Right cardiac atrium (tissue), 5 donors: ENCODE measurements at places on chromosomes 16 and 17. TPM values are rescaled to one million over a fixed set of nuclear protein-coding genes. Genes with fewer than 3 reads are reported as not detected.

Gene ASPHD1
- 0.24 TPM for total RNA-seq

Gene KRT39
- total RNA-seq: not detected

Gene DNAJA3
- 46.2 TPM for total RNA-seq

Gene SLC16A5
- 20.1 TPM for total RNA-seq

Gene RUNDC3A
- 2.1 TPM for total RNA-seq

Gene EXOSC6
- 14.6 TPM for total RNA-seq

Gene KRTAP3-2
- total RNA-seq: not detected

Gene NAGS
- total RNA-seq: 4.0 TPM

GRCh38 chr16:50124769-50125168, 28.3 kb upstream of the TENT4B start:
- no peak for DNase-seq

- no peak for DNase-seq
These were observed 37.4 kb downstream of the CDH13 start for GRCh38 chr16:82664181-82664580.

- peak; percentile 14 for DNase-seq
These were observed 6.8 kb downstream of the RAB40B start for GRCh38 chr17:82691714-82692113.

- DNase-seq: no peak
These were observed 62.1 kb downstream of the EPN2 start for GRCh38 chr17:19299214-19299747.

- DNase-seq: no peak
These were observed 50.6 kb upstream of the TANGO6 start for GRCh38 chr16:68792465-68793324.

DNA sequence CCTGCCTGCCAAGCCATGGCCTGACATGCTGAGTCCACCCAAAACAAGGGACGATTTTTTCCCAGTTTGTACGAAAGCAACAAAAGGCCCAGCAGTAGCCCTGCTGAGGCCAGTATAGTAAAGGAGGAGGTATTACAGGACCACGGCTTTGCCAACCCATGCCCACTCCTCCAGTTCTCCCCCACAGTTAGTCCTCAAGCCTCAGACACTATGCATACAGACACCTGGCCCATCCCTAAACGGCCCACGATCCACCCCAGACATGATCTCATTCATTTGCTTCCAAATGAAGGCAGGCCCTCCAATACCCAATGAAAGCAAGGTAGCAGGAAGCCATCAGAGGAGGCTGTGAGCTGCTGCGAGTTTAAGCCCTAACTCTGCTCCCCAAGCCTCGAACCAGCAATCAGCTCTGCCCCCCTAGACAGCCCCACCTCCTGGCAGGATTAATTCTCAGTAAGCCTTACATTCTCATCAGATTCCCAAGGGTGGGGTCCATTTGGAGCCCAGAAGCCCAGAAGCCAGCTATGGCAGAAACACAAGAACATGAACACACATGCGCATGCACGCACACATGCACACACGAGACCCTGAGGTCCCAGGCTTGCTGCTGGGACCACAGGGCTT, 4.9 kb downstream of the HDAC5 start:
- DNase-seq: no peak

GRCh38 chr16:75147968-75148310, 385 bp upstream of the ZFP1 start:
- no peak for DNase-seq

GRCh38 chr16:8107296-8107695, 483.0 kb downstream of the TMEM114 start:
- no peak for DNase-seq

DNA sequence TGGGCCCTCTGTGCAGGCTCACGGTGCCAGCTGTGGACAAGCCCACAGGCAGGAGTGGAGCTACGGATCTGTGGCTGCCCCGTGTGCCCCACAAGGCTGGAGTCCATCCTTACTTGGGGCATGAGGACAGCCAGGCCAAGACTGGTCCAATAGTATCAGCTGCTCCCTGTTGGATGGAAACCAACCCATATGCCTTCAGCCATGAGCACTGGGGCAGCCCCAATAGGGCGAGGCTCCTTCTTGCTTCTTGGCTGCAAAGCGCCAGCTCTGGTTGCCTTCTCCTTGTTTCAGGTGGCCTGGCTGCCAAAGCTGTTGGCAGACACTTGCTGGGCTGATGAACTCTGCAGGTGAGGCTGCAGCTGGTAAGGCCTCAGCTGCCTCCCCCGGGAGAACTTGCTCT, 188.0 kb downstream of the ENGASE start:
- no peak for DNase-seq

GRCh38 chr17:82014432-82014831, 8.2 kb downstream of the CENPX start:
- DNase-seq: no peak

- peak; percentile 94 for DNase-seq
These were observed 12.1 kb downstream of the HSD3B7 start for GRCh38 chr16:30996985-30997724.

DNA sequence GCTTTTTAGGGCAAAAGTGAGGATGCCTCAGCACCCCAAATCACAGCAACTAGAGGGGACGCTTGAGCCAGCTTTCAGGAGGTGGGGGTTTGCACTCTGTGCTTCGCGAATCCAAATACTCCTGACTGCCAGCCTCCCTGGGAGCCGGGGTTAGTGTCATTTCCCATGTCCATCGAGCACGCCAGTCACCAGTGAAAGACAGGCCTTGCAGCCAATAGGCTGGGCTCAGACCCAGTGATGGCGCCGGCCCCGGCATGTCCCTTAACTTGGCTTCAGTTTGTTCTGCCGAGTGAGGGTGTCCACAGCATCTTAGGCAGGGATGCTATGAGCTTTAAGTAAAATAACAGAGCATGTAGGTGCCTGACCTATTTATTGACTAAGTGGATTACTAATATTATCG, 50.9 kb upstream of the CDC42EP4 start:
- DNase-seq: peak; percentile 38

GRCh38 chr16:85461814-85462713, 151.1 kb upstream of the GSE1 start:
- DNase-seq: peak; percentile 59

DNA sequence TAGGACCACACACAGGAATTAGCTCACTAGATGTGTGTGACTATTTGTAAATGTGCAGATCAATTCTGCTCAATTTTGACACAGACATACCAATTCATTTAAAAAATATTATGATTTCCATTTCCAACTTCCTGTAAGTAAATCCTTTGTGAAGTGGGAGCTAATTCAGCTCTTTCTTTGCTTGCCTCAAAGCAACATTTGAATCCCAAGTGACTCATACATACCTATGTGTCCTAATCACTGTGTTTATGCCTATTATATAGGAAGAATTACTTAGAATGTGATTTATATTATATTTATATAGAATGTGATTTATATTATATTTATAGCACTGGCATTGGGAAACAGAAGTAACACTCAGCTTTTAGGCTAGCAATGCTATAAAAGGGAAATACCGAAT, 195.9 kb upstream of the C17orf78 start:
- no peak for DNase-seq

DNA sequence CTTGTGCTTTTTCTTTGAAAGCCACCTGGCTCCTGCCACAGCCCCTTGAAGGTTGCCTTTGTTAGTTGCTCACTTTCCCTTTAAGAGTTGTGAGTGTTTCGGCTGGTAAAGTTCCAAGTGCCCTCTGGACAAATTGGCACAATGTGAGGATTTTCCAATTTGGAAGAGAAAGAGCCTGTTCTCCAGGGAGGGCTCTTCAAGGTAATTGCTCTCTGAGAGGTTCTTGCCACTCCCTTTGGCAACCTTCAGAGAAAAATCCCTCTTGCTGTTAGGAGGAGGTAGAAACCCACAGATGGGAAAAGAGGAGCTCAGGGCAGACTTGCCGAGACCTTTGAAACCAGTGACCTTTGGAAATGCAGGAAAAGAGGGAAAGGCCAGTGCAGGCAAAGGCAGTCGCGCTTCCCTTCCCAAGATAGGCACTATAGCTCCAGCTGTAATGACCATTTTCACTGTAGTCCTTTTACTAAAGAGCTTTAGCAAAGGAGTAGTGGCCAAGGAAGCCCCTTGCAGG, 49.0 kb upstream of the AKAP1 start:
- DNase-seq: no peak

DNA sequence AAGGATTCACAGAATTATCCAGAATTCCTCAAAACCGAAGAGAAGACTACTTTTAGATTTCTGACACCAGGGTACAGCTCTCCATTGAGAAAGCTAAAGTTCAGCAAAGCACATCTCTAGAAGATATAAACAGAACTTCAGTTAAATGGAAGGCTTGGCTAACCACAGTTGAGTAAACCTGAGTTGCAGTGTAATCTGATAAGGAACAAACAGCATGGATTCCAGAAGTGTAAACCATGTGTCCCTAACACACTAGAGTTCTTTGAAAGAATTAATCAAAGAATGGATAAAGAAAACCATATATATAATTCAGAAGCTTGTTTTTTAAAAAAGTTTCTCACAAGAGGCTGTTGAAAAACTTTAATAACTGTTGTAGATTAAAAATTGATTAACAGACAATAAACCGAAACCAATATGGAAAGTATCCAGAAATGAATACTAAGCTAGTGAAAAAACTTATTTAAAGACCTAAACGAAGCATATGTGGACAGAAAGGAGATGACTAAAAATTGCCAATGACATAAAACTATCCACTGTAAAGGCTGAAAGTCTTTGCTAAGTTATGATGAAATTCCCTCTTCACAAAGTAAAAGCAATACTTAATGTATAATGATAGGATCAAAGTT, 4.3 kb downstream of the RNF43 start:
- DNase-seq: no peak

- no peak for DNase-seq
These were observed 38.7 kb downstream of the NLRC5 start for GRCh38 chr16:57028086-57028485.

- DNase-seq: peak; percentile 23
These were observed 116.4 kb upstream of the ZNF750 start for GRCh38 chr17:82956146-82956725.

DNA sequence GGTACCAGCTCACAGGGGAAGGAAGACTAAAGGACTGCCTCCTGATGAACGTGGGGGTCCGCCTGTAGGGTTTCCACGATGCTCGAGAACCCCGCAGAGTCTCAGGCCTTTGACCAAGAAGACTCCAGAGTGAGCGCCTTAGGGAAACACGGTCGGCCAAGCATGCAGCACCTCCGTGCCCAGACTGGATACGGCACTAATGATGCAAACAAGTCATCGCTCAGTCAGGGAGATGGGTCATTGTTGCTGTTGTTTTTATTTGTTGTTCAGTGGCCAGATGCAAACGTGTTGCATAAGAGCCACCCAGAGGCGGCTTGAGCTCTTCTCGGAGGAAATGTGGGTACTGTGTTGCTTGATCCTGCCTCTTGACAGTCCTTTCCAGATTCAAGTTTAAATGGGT, 19.3 kb upstream of the RBFOX3 start:
- peak; percentile 2 for DNase-seq

DNA sequence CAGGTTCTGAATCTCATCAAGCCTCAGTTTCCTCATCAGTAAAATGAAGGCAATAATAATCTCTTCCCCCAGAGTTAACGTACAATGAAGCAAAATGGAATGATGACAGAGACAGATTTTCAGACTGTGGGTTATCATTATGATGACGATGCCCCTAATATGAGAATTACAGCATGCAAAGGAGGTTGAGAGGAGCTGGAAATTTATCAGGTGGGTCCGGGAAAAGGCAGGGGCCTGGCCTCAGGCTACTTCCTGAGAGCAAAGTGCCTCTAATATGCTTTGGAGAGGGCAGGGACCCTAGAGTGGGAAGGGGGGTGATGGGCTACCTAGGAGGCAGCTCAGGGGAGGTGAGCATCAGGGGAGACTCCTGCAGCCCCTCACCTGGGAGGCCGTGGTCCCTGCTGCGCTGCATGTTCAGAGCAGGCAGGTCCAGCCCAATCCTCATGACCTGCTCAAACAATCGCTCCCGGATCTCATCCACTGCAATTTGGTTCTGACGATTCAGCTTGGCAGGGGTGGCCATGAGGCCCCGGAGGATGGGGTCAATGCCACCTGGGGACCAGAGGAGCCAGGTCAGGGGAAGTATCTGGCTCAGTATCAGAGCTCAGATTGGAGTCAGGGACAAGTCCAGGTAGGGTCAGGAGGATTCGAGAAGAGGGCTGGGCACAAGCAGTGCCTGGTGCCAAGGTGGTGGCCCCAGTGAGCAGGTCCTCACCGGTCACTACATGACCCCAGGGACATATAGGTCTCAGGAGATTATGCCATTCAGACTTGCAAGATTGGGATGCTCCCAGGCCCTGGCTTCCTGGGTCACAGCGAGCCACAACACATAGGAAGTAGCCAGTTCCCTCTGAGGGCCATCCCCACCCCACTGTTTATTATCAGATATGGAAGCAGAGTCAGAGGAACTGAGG, 8.1 kb downstream of the MPO start:
- DNase-seq: no peak

GRCh38 chr16:86566966-86567700, 504 bp downstream of the FOXC2 start:
- DNase-seq: peak; percentile 23

- DNase-seq: no peak
These were observed 595.4 kb downstream of the MAF start for GRCh38 chr16:79005096-79005495.

DNA sequence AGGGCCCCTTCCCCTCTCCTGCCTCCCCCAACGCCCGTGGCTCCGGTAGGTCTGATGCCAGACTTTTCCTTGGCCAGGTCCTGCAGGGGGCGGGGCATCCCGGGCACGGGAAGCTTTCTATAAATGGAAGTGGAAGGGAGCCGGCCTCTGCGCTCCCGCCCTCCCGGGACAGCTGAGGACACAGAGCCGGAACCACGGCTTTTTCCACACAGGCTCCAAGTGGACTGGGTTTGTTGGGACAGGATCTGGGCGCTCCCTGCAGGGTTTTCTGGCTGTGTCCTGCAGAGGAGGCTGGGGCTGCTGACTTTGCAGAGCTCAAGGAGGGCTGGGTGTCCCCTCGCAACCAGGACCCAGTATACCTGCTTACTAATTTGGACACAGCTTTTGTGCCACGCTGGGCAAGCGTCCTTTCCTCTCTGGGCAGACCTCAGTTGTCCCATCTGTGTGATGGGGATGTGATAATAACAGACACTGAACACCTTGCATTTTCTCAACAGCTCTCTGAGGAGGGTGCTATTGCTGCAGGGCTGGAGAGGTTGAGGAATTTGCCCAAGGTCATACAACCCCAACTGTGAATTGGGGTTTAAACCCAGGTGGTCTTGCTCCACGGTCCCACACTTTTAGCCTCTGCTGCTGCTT, 1.8 kb downstream of the TNS4 start:
- DNase-seq: peak; percentile 96

- DNase-seq: peak; percentile 8
These were observed 386.6 kb downstream of the SEC14L1 start for GRCh38 chr17:77527409-77527808.

GRCh38 chr17:5416901-5417300, 2.6 kb downstream of the NUP88 start:
- DNase-seq: no peak

DNA sequence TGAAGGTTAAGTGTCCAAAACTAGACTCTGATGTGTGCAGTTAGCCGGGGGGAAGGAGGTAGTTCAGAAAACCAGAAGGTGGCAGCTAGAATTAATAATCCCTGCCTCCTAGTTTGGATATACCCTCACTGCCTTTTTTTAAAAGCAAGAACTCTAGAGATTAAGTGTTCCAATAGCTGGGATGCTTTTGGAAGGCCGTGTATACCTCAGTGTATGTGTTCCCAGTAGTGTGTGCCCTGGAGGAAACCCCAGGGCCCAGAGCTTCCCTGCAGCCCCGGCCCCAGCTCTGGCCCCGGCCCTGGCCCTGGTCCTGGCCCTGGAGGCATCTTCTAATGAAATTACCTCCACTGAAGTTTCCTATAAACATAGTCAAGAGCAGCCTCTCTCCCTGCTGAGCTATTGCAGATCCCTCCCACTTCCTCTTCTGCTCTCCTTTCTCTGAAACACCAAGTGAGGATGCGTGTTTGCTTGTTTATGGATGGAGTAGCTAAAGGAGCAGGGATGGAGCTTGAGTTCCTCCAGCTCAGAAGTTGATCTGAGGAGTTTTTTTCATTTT, 130.7 kb downstream of the PRKCA start:
- no peak for DNase-seq
